Amniotic stem cell (primary cell): ENCODE measurements at places on chromosomes 11 and 22.

DNA sequence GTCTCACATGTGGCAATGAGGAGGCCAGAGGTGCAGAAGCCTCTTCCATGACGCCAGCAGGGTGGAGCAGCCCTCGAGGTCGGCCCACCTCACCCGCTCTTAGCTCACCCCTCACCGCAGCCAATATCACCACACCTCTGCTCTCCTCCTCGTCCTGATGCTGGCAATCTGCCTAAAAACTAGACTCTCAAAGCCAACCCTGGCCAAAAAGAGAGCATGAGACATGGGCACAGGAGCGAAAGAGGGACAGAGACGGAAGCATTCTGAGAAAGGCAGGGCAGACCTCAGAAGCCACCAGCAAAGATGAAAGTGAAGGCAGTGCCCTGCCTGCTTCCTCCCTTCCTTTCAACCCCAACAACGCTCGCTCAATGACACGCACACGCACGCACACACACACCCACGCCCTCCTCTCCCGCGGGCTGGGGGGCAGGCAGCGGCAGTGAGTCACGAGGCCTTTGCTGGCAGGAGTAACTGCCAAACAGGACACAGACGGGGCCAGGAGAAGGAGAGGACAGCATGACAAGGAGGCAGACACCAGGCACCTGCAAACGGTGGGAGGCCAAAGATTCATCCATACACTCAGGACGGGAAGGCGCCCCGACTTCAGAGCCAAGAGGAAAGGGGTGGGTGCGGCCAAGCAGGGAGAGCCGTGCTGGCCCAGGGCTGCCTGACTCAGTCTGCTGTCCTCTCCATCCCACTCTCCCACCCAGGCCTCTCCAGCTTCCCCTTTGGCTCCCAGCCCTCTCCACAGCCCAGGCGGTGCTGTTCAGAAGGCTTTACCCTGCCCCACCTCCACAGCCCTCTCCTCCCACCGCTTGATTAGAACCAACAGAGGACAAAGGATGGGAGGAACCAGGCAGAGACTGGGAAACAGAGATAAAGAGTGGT, 11.4 kb downstream of the IGSF9B start:
- no peak for DNase-seq

DNA sequence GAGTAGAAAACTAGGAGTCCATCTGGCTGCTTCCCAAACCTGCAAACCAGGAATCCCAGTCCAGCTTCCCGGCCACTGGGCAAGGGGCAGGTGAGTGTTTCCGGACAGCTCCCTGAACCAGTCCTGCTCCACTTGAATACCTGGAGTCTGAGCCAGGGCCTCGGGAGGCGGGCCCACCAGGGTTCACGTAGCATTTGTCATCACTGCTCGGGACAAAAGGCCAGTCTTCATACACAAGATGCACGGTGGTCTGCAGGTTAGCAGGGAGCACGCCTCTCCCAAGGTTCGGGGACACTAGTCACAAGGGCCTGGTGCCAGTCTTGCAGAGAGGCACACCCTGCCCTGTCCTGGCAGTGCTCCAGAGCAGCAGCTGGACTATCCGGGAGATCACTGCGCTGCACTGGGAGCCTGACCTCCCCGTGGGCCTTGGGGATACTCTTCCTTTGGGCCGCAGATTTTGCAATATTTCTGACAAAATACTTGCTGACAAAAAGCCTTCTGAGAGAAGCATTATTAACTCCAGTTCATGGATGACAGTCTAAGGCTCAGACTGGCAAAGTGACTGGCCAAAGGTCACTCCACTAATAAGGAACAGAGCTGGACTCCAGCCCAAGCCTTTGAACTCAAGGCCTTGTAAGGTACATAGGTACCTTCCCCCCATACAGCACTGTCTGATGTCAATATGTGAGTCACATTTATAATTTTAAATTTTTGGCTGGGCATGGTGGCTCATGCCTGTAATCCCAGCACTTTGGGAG, 25.1 kb downstream of the CD6 start:
- DNase-seq: no peak

DNA sequence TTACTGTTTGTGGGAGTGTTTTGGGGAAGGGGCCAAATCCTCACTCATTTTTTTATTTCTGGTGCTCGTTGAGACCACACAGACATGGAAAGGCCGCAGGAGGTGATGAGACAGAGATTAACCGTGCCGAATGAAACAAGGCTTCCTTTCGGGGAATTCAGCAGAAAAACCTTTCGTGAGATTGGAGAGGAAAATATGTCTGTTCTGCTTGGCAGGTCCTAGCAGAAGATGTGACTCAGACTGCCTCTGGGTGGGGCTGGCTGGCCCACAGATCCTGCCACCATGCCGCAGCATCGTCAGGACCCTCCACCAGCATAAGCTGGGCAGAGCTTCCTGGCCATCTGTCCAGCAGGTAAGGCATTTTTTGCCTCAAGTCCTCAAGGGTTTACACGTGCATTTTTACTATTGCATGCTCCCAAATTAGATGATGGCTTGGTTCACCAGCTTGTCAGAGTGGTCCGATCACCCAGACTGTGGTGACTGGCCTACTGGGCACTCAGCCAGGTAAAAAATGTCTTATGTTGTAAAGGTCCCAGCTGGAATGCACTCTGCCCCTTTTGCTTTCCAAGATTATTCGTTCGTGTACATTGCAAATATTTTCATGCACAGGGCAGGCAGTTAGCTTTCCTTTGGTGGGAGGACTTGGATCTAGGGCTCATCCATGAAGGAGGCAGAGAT, 1.5 kb downstream of the DDB2 start:
- peak; percentile 92 for DNase-seq

GRCh38 chr11:28089378-28089777, 18.6 kb downstream of the KIF18A start:
- no peak for DNase-seq

DNA sequence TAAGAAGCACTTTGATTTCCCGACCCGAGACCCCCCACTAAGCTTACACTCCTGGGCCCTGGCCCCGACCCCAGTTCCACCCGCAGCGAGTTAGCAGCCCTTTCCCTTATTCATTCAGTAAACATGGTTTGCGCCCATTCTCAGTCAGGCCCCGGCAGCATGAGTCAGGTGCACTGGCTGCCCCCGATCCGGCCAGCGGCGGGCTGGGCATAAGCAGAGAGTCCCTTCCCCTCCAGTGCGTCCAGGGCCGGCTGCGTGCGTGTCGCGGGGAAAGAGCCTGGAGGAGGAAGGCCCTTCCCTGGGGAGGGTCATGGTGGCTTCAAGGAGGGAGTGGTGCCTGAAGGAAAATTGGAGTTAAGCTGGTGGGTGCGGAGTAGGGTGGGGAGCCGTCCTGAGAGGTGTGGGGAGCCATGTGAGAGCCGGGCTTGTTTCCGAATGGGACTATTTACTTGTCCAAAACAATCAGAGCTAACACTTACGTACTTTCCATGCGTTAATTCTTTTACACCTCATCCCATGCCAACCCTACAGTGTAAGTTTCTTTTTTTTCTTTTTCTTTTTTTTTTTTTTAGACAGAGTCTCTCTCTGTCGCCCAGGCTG, 657 bp downstream of the IGHMBP2 start:
- peak; percentile 4 for DNase-seq

DNA sequence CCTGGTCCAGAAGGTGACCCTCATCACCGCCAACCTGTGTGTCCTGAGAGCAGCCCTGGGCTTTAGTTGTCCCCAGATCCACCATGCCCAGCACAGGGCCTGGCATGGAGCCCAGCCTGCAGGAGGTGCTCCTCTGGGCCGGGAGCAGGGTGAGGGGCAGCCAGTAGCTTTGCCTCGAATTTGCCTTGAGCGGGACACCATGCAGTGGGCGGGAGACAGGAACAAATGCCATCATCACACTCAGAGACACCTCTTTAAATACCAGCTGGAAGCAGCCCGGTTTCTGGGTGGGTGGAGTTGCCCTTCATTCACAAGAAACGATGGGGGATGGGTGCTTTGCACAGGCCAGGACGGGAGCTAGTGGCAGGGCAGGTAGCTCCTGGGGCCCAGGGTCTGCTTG, 19.3 kb downstream of the FLRT1 start:
- DNase-seq: no peak

DNA sequence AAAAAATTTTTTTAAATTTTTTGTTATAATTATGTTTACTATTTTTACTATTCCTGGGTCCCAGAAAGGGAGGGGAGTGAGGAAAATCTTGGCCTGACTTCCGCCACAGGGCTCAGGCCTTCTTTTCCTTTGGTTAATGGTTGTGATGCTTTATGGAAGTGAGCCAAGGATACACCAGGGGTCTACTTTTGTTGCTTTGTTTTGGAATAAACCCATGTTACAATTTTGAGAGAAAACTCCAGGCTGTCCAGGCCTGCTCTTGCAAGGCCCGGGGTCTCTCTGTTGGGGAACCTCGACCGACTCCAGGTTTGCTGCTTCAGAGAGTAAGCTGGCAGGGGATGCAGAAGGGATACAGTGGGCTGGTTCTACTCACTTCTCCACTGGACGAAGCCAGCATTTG, 84.7 kb downstream of the ABTB2 start:
- DNase-seq: no peak

- DNase-seq: no peak
Measured at GRCh38 chr11:34640050-34640923, 19.4 kb downstream of the EHF start.

- DNase-seq: no peak
Measured at GRCh38 chr11:66277471-66278362, at the start of gene CNIH2. CNIH2 (plus strand) TSS chr11:66278175; CDS start chr11:66278457, 282 bp downstream.

DNA sequence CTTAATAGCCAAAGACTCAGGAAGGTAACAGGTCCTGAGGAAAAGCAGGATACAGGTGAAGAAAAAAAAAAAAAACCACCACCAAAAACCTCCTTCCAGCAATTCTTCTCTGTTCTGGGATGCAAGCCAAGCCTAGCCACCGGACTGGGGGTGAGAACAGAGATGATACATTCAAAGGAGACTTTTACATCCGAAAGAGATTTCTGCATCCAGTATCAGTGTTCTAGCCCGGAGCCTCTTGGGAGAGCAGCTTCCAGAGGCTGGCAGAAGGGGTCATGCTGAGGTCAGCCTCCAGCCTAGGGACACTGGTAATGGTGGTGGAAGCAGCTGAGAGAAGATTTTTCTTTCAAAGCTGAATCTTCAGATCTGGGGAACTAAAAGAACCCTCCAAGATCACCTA, 76.2 kb downstream of the KCNC1 start:
- DNase-seq: no peak

DNA sequence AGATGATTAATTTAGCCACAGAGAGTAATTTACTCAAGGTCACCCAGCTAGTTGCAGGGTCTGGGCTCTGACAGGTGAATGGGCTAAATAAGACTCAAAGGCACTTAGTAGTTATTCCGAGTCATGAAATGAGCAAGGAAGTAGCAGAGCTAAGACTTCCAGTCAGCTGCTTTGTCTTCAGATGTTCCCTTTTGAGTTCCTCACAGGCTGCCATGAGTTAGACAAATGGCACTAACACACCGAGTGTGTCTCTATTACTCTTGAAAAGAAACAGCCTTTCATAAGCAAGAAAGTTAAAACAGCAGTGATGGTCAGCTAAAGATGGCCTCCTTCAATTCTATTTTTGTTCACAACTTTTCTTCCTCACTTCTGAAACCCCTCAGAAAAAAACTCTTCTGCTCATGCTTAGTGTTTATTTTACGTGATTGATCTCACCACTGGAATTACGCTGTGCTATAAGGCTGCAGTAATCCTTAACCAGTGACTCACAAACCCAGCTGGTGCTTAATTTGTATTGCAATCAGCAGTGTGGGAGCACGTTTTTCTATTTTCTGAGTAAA, 389.1 kb downstream of the AASDHPPT start:
- peak; percentile 13 for DNase-seq

DNA sequence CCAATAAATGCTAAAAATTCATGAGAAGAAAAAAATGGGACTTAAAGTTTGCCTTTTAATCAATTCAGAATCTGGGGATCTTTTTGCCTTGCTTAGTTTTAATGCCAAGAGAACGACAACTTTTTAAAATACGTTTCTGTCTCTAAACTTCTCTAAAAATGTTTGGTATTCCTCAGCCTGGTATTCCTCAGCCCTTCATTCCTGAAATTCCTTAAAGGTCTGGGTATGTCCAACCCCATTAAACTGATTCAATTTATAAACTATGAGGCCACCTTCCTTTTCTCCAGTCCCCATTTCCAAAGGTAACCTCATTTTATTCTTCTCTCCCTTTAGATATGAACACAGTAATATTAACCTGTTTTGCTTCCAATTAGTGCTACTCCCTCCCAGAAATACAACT, 16.6 kb downstream of the POLA2 start:
- no peak for DNase-seq

DNA sequence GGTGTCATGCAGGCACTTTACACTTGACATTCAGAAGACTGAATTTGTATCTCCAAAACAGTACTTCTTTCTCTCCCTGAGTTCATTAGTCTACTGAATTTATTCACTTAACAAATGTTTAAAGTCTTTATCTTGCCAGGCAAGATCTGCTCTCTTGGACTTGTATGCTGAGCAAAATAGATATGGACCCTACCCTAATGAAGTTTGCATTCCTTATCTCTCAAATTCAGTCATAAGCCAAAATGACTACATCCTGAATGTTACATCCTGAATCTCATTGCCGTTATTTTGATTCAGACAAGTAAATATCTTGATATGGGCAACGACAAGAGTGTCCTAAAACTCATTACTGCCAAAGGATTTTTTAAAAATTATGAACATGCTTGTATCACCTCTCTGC, 29.7 kb downstream of the FAR1 start:
- DNase-seq: no peak

DNA sequence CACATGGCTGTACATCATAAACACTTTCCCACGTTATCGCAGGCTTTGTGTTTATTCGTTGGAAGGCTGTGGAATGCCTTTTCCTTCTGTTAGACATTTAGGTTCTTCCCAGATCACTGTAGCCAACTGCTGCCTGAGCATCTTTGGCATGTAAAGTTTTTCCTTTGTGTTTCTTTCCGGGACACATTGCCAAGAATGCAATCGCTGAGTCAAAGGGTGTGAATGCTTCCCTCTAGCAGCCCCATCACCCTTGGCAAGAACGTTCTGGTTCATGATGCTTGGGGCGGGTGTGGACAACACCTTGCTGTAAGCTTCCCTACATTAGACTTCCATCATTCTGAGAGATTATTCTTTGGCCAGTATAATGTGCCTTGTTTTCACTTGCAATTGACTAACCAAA, 136.2 kb downstream of the OSBP2 start:
- peak; percentile 21 for DNase-seq

DNA sequence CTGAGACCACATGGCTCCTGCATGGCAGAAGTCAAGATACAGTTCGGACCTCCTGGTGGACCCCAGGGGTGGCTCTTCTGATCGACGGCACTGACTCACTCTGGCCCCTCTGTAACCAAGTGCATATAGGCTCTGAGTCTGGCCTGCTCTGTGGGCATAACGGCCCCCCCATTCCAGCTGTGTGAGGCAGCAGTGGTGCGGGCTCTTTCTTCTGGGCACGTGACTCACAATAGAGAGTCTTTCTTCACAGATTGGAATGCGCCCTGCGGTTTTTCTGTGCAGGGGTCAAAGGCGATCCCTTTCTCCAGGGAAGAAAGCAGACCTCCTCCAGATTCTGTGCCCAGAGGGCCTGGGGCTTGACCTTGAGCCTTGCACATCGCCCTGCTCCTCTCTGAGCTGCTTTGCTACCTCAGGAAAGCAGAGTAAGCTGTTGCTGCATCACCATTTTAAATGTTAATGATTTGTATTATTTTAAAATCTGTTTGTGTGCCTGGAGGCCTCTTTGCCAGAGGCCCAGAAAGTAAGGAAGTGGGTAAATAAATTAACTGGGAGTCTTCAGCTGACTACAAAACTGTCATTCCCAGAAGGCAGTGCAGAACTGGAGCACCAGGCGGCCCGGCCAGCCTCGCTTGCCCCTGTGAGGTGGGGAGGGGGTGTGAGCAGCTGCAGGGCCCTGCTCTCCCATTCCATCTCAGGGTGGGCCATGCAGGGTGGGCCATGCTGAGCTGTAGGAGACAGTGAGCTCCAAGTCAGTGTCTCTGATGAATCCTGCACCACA, 199.0 kb downstream of the GRIK4 start:
- peak; percentile 6 for DNase-seq
